ENCODE measurements at places on chromosomes 16 and 17.

- DNase-seq: peak; percentile 51
These were observed 12.2 kb upstream of the CXCL16 start for GRCh38 chr17:4751932-4752331.

- DNase-seq: no peak
These were observed 136.6 kb upstream of the WSB1 start for GRCh38 chr17:27157297-27157696.

DNA sequence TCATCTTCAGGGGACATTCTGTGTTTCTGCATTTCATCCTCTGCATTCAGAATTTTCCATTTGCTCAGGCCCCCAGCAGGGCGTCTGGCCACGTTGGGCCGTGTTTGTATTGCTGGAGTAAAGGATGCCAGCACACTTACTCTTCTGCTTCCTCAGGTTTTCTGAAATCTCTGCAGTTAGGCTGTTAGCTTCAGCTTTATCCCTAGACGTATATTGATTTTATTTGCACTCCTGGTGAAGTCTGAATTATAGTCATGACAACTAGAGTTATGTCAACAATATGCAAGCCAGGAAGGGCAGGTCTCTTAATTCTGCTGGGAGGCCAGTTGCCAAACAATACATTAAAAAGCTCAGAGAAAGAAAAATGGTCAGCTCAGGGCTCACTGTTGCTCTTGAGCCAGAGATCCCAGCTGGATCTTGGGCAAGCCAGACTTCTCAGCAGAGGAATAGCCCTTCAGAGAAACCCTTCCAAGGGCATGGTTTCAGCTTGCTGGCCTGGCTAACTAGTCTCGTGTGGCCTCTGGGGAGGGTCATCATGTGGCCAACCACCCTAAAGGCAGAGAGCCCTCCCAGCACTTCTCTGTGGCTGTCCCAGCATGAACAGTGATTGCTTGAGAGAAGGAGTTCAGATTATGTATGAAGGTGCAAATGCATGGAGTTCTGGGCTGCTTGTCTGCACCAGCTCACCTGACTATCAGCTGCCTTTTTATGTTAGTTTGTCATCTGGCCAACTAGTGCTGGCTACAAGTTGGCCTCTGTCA, 110.2 kb upstream of the CACNG5 start:
- no peak for DNase-seq

DNA sequence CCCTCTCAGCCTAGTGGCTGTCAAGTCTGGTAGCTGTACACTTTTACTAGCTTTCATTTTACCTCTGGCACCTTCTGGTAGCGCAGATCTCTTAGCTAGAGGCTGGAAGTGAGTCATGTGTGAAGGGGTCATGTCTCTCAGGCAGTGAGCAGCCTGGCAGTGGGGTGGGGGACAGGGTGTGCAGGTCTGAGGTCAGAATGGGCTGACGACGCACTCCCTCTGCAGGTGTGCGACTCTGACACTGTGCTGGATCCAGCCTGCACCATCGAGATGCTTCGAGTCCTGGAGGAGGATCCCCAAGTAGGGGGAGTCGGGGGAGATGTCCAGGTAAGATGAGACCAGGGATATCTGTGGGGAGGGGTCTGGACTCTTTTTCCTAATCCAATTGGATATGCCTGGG, 7.8 kb downstream of the HAS3 start:
- DNase-seq: no peak

GRCh38 chr17:44971776-44972483, 3.8 kb upstream of the C1QL1 start:
- no peak for DNase-seq

GRCh38 chr16:10635365-10636021, 55.1 kb upstream of the EMP2 start:
- DNase-seq: no peak

DNA sequence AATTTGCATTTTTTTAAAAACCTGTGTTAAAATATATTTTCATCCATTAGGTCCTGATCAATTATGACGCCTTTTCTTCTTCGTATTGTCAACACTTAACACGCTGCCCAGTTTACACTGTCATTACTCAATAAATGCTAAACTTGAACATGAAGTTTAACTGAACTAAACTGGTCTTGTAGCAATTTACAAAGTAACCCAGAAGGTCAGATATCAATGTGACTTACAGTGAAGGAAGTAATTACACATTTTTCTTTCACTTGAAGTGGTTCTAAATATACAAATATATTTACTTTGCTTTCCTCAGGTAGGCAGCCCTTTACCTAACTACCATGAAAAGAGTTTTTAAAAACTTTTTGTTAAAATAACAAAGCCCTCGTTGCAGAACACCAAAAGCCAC, 256.5 kb upstream of the AXIN2 start:
- DNase-seq: no peak

DNA sequence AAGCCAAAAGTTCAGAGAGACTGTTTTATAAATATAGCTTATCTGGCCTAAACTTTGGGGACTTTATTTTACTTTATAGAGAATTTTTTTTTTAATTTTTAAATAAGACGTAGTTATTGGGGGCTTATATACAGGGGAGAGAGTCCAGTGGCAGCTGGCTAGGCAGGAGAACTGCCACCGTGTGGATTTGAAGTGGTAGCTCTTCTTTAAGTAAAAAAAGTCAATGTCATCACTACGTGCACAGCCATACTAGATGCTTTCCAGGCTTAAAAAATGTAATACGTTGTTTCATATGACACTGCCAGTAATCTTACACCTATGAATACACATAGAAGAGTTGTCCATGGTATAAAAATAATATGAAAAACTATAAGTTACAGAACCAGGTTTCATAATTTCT, 31.9 kb upstream of the ANKFY1 start:
- no peak for DNase-seq
